ENCODE measurements at places on chromosomes 13 and 19.

- DNase-seq = no peak
Observed at GRCh38 chr19:48755084-48755641, at the start of gene FGF21. Gene FGF21 (plus strand): TSS chr19:48755524. CDS start chr19:48756237, 713 bp downstream.

DNA sequence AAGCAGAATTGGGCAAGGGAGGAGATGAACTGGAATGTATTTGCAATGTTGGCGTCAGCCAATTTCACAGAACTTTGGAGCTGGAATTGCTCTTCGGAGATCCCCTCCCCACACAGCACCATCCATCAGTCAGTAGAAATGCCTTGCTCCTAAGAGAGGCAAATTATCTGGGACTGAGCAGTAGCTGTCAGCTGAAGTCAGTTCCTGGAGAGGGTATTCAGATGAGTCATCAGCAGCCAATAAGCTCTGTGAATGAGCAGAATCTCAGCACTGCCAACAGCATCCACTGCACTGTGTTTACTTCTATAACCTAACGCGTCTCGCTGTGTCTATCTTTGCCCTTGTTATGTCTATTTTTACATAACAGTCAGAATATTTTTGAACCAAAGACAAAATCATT is 213.7 kb downstream of the SLITRK5 start:
- DNase-seq = no peak

DNA sequence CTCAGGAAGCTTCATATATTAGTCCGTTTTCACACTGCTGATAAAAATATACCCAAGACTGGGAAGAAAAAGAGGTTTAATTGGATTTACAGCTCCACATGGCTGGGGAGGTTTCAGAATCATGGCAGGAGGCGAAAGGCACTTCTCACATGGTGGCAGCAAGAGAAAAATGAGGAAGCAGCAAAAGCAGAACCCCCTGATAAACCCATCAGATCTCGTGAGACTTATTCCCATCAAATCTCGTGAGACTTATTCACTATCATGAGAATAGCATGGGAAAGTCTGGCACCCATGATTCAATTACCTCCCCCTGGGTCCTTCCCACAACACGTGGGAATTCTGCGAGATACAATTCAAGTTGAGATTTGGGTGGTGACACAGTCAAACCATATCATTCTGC is 23.1 kb downstream of the FLT3 start:
- DNase-seq = no peak

DNA sequence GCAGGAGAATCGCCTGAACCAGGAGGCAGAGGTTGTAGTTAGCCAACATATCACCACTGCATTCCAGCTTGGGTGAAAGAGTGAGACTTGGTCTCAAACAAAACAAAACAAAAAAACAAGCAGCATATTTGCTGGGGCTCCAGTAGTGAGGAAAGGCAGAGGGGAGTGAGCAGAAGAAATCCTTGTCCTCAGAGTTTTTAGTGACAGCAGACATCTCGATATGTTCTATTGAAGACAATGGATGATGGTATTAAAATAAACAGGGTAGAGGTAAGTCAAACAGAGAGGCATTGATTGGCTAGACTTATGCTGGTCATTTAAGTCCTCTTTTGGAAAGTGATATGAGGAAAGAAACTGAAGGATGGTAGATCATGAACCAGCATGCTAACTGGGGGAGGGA is 19.0 kb downstream of the NLRP7 start:
- no peak for DNase-seq

DNA sequence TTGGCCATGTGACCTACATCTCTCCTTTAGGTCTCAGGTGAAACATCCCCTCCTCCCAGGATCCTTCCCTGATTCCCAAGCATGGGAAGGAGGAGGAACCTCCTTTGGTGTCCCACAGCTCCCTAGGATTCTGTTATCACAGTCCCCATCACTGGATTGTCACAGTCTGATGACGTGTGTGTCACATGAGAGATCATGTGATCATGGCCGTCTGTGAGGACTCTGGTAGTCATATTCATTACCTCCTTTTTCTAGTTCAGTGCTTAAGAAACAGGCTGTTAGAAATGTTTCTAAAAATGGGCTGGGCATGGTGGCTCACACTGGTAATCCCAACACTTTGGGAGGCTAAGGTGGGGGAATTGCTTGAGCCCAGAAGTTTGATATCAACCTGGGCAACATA is 3.0 kb downstream of the DHX34 start:
- DNase-seq = no peak

GRCh38 chr19:55485439-55486011 is 537 bp downstream of the NAT14 start:
- DNase-seq = no peak

DNA sequence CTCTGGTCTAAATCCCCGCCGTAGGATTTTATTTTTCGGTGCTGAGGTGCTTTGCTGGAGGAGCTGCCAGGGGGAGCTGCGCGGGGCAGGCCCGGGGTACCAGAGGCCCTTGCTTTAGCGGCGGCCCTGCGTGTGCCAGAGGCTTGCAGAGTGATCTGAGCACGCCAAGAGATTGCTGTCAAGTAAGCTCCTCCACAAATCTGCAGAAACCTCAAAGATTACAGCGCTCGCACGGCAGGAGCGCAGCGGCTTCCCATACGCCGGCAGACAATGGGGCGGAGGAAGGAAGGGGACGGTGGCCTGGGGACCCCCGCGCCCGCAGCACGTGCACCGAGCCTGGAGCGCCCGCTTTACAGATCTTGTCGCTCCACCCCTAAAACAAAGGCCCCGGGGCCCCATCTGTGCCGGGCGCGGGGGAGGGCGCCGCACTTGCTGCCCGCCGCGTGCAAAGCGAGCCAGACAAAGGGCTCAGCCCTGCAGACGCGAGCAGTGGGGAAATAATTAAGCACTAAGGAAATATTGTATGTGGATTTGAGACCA is 9.1 kb upstream of the C19orf12 start:
- no peak for DNase-seq

- DNase-seq = no peak
Observed at GRCh38 chr13:110758195-110758805, 44.8 kb downstream of the ING1 start.

- no peak for DNase-seq
Observed at GRCh38 chr19:35774274-35775045, 904 bp upstream of the ARHGAP33 start.

DNA sequence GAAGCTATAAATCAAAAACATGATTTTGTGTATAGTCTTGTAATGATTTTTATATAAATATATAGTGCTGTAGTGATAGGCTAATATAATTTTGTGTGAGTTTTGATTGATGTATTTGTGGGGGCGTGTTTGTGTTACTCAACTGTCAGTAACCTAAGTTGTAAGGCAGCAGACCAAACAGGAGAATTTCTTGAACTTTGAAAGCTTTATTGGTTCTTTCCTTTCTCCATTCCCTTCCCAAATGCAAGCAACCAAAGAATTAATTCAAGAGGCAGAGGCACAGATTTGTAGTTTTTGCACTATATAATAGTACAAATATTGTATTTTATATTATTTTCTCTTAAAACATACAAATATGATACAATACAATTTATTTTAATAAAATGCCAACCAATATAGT is 109.6 kb downstream of the FLT1 start:
- no peak for DNase-seq

GRCh38 chr19:35790981-35791813 is 15.8 kb downstream of the ARHGAP33 start:
- DNase-seq = no peak

- DNase-seq = no peak
Observed at GRCh38 chr19:33697766-33698165, 76.0 kb downstream of the CHST8 start.

DNA sequence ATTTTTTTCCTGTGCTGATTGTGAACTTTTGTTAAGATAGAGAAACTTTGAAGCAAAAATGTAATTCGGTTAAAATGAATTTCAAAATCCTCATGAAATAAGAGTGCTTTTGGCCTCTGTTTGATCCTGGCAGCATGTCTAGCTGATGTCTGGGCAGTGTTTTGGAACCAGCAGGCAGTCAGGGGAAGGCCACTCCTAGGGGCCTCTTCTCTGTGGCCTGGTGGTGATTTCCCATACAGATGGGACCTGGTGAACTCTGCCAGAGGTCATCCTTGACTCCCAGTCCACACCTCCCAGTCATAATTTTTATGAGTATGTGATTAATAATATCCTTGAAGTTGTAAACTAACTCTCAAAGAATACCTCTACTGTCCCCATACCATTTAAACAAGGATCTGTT is 226.6 kb downstream of the PCCA start:
- no peak for DNase-seq

DNA sequence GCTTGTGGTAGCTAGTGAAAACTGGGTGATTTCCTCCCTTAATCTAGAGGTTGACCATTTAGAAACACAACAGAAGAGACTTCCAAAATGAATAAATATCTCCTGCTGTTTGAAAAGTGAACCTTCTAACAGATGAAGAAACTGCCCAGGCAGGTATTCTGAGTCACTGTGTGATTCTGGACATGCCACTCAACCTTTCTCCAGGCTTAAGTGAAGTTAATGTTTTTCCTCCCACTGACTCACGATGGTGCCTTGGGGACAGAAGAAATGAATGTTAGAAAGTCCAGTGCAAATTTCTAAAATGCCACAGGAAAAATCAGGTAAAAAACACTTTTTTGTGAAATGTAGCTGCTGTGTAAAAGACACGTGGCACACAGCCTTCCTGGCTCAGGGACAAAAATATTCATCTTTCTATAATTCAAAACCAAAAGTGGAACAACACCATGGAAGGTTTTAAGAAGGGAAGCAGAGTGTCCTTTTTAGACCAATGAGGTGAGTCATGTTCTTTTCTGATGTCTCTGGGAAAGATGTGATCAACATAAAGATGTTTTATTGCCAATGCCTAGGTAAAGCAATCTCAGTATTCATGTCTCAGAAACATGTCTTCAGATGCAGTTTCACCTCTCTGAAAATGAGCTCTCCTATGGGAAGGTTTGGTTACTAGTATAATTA is 9.1 kb downstream of the UBE2L5 start:
- no peak for DNase-seq

GRCh38 chr19:17676295-17676694 is 11.9 kb downstream of the UNC13A start:
- DNase-seq = no peak

- DNase-seq = no peak
Observed at GRCh38 chr13:29006359-29006850, 186.3 kb downstream of the MTUS2 start.

DNA sequence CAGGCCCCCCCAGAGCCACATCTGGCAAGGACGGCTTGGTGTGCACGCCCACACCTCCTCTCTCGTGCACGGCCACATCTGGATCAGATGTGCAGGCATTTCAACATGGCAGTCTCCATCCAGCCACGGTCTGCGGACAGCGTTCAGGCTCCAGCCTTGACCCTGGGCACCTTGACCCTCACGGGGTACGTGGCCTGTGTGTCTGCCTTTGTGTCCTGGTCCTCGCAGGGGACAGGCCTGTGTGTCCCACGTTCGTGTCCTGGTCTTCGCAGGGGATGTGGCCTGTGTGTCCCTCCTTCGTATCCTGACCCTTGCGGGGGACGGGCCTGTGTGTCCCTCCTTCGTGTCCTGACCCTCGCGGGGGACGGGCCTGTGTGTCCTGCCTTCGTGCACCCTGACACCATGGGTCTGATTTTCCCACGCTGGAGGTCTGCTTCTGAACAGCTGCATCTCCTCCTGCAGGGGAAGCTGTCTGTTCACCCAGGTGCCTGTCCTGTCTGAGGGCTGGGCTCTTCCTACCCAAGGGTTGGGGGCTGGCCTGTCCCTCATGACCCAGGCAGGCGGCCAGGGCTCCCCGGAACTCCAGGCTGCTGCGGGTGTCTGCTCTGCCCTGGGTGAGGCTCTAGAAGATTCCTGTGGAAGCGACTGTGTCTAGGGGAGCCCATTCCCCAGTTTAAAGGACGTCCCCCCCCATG is 25.3 kb downstream of the RASA3 start:
- no peak for DNase-seq

- no peak for DNase-seq
Observed at GRCh38 chr19:10742476-10742875, 24.6 kb downstream of the DNM2 start.

GRCh38 chr19:372306-372890 is 27.8 kb upstream of the MIER2 start:
- DNase-seq = no peak

GRCh38 chr13:37175996-37176395 is 70.5 kb upstream of the CSNK1A1L start:
- no peak for DNase-seq

GRCh38 chr19:3849092-3849491 is 19.7 kb downstream of the ZFR2 start:
- peak; percentile 28 for DNase-seq

GRCh38 chr19:916645-917322 is 349 bp upstream of the KISS1R start:
- DNase-seq = no peak

DNA sequence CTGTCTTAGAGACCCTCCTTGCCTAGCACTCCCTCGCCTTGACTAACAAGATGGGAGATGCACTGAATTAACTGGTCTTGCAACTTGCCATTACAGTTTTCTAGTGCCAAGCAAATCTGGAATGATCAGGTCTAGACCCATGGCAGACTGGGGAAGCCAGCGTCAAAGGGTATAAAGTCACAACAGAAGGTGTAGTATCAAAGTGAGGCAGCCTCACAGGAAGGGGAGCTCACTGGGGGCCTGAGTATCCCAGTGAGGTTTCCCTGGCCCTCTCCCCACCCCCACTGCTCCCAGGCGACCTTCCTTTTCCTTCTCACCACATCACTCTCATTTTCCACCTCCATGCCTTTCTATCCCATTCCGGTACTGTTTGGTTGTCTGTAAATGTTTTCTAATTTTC is 83.5 kb upstream of the DOCK9 start:
- no peak for DNase-seq

- DNase-seq = no peak
Observed at GRCh38 chr19:47675271-47675670, 38.0 kb upstream of the EHD2 start.

- no peak for DNase-seq
Observed at GRCh38 chr19:16071072-16071691, 5.1 kb upstream of the TPM4 start.

DNA sequence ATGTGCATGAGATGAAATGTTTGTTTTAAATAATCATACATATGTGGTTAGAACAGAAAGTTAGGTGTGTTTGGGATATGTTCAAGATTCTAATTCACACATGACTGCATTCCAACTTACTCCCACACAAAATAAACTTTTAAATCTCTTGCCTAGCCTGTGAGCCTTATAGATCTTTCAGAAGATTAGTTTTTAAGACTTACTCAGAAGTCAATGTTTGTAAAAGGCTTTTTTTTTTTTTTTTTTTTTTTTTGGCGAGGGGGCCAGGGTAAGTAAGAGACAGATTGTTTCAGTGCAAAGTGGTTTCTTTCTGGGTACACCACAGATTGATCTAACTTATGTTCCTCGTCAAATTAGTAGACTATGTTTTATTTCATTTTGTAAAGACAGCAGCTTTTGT is 39.1 kb downstream of the GPR180 start:
- no peak for DNase-seq

GRCh38 chr19:23527797-23528196 is 132.5 kb upstream of the ZNF91 start:
- no peak for DNase-seq

DNA sequence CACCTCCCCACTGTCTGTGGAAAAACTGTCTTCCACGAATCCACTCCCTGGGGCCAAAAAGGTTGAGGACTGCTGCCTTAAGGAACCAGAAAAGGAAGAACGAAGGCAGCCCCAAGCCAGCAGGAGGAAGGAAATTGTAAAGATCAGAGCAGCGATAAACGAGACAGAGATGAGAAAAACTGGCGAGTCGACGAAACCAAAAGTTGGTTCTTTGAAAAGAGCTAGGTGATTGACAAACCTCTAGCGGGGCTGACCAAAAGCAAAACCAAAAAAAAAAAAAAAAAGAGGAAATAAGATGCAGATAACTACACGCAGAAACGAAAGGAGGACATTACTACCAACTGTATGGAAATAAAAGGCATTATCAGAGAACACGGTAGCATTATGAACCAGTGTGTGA is 76.9 kb downstream of the GADD45B start:
- peak; percentile 40 for DNase-seq
